Activated CD8-positive, alpha-beta memory T cell treated with anti-CD3 and anti-CD28 coated beads for 1 hour (primary cell): ENCODE measurements at places on chromosomes 13 and 19.

DNA sequence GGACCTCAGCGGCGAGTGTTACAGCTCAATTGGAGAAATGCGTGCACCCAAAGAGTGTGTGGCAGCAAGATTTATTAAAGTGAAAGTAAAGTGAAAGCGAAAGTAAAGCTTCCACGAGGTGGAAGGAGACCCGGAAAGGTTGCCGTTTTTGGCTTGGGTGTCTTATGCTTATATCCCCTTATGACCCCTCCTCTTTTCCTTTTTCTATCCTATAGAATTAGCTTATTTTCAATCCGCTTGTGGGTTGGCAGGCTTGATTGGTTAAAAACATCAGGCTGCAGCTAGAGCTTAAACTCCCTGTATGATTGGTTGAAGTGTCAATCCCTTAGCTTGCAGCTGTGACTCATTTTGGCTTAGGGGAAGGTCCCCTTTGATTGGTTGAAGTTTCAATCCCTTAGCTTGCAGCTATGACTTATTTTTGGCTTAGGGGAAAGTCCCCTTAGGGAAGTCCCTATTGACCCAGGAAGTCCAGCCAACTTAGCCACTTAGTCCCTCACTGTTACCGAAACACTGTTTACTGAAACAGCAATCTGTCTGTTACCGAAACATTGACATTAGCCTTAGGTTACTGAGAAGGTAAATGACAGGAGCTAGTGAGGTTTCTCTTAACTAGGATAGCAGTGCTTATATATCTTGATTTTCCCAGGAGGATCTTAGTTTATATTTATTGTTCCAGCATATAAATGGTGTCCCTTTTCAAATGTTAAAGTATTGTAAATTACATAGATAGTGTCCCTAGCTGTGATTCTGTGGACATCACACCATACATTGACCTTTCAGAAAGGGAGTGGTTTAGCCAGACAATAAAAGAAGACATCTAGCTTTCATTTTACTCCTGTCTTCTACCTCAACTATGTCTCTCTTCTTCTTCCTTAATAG lies 575.8 kb downstream of the DACH1 start:
- no peak for DNase-seq

DNA sequence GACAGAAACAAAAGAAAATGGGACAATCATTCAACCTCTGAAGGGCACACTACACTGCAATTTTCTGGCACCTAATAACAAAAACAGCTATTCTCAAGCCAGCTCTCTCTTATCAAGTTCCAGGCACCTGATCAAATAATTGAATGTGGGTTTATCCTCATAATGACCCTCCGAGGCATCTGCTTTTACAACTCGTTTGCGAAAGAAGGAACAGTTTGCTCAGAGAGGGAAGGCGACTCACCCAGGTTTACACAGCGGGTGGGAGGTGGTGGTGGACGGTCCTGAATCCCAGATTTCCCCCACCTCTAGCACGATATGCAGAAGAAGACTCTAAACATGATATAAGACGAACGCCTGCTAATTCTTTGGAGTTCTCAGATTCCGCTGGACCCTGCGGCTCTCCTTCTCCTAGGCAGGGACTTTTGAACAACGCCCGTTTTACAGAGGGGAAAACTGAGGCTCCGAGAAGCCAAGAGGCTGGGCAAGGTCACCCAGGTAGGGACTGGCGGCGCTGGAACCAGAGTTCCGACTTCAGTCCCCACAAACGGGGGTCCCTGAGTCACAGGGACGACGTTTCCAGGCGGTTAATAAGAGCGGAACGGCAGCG lies 641 bp downstream of the SGTA start:
- no peak for DNase-seq

DNA sequence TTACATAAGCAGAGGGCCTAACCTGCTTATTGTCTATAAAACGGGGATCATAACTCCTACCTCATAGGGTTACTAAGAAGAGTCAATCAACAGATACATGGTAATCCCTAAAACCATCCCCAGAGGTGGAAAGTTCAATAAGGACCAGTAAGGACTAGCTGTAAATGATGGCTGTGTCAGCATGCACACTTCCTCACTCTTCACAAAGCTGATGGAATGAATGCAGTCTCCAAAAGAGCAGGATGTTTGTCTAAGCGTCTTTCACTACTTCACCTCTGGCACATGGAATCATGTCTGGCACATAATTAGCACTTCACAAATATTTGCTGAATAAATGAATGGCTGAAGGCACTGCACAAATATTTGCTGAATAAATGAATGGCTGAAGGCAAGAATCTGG lies 134.2 kb downstream of the MIPEP start:
- DNase-seq, result no peak

DNA sequence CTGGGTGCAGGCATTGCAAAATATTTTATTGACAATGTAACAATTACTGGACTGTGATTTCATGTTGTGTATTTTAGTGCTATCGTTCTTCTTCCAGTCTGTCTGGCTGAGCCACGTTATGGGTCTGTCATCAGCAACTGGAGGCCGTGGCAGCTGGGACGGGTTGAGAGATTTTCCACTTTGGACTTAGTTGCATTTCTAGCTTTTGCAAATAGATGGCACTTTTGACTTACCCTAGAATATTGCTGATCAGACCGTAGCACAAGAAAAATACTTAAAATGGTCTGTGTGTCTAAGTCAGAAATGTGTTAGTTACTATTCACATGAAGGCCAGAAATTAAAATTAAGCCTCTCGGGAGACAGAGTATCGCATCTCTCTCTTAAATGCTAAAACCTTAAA lies 211.1 kb downstream of the TEX29 start:
- DNase-seq, result no peak

- no peak for DNase-seq
Observed at GRCh38 chr13:94033098-94033497, 446.4 kb downstream of the DCT start.

DNA sequence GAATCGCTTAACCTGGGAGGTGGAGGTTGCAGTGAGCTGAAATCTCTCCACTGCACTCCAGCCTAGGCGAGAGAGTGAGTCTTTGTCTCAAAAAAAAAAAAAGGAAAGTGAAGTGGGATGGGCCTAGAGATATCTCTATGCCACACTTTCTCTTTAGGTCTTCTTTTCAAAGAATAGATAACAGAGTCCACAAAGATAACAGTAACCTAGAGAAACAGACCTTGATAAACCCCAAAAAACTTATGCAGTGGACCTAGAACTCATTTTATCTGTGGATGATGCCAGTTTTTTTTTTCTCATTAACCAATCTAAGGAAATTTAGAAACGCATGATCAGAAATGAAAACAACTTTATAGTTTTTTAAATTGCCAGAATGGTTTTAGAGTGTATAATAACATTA lies 227.4 kb downstream of the LHFPL6 start:
- DNase-seq, result no peak

- no peak for DNase-seq
Observed at GRCh38 chr19:3610745-3611717, 4.4 kb upstream of the TBXA2R start.

DNA sequence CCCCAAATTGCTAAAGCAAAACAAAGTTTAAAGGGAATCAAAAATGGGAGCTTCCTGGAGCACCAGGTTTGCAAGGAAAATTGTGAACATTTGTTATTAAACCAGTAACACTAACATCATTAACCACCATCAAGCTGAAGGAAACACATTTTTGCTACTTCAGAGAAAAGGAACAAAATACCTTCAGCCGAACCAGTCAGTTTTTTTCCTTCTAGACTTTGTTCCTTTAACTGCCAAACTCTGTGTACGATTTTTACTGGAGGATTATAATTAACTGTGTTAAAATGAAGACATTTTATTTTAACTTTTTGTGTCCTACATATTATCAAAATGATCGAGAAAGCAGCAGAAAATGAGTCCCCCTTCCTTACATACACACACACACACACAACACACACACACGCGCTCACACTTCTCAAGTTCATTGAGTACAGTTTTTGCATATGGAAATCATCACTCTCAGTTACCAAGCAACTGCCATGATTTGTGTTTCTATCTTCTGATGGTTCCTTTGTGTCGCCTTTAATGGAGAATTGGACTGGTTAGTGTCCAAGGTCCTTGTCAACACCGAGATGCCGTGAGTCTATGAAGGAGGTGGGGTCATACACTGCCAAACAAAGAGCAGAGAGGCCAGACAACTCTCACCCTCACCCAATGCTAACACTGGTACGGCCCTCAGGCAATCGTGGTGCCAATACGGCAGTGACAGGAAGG lies 9.8 kb upstream of the SERP2 start:
- DNase-seq, result no peak

DNA sequence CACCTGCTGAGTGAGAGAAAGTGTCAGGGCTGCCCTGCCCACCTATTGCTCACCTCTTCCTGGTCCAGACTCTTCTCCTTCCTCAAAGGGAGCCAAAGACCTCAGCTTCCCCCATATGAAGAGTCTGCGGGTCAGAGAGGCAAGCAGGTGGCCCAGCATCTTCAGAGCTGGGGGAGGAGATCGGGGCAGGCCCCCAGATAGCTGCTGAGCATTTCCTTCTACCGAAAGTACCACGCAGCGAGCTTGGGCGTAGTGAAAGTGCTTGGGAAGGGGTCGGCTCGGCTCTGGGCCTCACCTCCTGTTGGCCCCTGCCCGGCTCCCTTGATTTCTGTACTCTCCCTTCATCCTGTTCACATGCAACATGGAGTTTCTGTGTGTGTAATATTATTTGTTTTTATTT lies 12.2 kb upstream of the ZNF536 start:
- DNase-seq, result no peak

- no peak for DNase-seq
Observed at GRCh38 chr13:70043685-70044084, 63.9 kb upstream of the ATXN8OS start.

DNA sequence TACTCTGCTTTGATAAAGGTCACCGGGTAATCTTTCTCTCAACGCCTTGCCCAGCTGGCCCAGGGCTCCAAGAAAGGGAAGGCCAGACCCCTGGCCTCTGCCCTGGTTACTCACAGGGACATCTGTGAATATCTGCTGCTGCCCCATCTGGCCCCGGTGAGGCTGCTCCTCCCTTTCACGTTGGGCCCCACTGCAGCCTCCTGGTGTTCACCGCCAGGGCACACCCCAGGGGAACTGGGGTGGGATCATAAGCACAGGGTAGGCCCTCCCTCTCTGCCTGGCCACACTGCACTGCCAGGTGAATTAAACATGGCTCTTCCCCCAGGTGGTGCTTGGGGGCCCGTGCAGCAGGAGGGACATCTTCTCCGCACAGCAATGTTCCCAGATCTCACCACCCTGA lies 12.7 kb downstream of the LAIR1 start:
- no peak for DNase-seq

DNA sequence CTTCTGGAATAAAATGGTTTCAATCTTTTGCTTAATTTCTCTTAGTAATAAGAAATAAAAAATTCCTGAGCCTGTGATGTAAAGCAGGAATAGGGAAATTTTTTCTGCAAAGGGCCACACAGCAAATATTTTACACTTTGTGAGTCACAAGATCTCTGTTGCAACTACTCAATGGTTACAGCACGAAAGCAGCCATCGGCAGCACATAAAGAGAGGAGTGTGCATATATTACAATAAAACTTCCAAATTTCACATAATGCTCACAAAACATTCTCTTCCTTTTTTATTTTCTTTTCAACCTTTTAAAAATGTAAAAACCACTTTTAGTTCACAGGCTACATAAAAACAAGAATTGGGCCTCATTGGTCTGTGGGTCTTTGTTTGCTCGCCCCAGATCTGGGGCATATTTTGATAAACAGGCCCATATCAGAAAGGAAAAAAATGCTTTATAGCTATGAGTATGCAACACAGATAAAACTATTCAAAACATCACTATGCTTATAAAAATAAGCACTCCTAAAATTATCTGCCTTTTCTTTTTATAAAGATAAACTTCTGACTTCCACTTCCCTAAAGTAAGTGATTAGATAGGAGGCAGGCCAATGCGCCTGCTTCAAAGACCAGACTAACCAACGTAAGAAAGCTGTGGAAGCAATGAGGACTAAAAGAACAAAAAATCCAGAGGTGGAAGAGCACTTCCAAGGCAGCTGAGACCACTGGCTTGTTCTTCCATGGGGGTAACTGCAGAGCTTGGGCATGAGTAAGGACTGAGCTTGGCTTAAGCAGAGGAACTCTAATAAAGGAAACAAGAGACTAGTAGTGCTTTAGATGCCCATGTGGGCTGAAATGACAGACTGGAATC lies 26.5 kb downstream of the MYCBP2 start:
- DNase-seq, result no peak

DNA sequence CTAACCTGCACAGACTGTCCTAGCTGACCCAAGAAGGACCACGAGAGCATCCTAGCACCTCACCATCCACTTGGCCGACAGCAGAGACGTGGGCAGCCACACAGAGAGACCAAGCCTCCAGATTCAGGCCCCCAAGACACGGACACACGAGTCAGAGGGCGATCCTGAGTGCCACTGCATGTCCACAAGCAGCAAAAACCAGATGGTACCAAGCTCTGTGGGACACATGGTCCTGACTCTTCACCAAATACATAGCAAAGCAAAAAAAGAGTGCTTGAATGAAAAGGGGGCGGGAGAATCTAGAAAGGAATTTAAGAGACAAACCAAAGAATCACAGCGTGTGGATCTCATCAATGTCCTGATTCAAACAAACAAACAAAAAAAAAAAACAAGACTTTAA lies 45.2 kb downstream of the MLLT1 start:
- DNase-seq, result no peak

GRCh38 chr19:372306-372890 lies 27.8 kb upstream of the MIER2 start:
- no peak for DNase-seq

DNA sequence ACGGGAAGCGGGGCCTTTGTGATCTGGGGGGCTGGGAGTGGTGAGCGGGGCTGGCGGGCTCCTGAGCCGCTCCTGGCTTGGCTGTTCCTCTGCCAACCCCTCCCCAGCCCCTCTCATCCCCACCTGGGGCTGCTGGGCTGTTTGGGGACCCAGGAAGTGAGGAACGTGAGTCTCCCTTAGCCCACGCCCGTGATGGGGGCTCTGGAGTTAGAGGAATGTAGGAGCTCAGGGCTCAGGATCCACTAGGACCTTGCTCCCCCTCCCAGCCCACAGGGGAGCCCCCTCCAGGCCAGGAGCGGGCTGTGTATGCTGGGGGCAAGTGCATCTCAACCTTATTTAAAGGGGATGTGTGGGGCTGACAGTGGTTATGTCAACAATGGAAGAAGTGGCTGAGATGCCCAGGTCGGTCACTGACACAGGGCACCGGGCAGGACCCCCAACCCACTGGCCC lies 134.1 kb downstream of the URI1 start:
- no peak for DNase-seq

DNA sequence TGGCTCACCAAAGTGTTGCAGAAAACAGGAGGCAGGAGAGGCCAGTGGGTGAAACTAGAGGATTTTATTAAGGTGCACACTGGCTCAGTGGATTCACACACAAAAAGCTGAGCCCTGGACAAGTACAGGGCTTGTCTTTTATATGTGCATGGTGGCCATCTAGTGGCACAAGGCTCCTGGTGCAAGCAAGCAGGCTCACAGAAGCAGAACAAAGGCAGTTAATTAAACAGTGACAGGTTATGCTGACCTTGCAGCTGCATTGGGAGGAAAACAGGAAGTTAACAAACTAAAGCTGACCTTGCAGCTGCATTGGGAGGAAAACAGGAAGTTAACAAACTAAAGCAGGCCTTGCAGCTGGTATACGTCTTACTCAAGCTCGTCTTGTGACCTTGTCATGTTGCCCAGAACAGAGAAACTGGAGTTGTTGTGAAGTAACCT lies 65.3 kb upstream of the ZNF681 start:
- no peak for DNase-seq
